ENCODE measurements at places on chromosomes 1 and 21. TPM values are rescaled to one million over a fixed set of nuclear protein-coding genes. Genes with fewer than 3 reads are reported as not detected.

Gene GPR3
- total RNA-seq = not detected

Gene CD101
- total RNA-seq = 24.3 TPM

Gene FNDC5
- not detected for total RNA-seq

Gene AKNAD1
- total RNA-seq = not detected

DNA sequence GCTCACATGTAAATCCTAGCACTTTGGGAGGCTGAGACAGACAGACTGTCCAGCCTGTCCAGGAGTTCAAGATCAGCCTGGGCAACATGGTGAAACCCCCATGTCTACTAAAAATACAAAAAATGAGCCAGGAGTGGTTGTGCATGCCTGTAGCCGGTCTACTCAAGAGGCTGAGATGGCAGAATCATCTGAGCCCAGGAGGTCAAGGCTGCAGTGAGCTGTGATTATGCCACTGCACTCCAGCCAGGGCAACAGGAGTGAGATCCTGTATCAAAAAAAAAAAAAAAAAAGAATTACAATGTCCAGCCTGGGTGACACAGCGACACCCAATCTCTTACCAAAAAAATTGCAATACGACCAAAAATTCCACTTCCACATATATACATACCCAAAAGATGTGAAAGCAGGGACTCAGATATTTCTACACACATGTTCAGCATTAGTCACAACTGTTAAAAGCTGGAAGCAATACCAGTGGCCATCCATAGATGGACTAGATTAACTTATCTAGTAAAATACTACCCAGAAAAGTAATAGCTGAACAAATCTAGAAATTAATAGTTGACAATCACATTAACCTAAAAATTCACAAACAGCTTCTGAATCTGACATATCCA, 49.2 kb downstream of the ASH1L start:
- no peak overlapping the region for H3K27ac ChIP-seq
- no peak for DNase-seq
- no peak overlapping the region for H3K4me3 ChIP-seq
- H3K27me3 ChIP-seq = no peaks in the 10 kb centered on the region
- H3K36me3 ChIP-seq = no peaks in the 10 kb centered on the region

DNA sequence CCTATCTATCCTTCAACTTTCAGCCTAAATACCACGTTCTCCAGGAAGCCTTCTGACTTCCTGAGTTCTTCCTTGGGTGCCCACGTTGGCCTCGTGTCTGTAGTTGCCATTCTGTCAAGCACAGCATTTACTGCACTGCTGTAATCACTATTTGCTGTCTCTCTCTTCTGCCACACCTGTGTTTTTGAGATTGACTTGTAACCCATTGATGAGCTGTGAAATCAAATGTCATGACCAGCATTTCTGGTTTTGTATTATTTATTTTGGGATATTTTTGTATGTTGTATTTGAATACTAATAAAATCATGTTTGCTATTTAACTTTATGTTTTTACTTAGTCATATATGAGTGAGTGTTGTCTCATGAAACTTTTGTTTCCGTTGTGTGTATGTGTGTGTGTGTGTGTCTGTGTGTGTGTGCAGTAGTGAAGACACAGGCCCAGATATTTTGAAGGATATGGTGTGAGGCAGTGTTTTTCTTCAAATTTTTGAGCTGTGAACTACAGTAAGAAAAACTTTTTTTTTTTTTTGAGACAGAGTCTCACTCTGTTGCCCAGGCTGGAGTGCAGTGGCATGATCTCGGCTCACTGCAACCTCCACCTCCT, 126.2 kb upstream of the SERBP1 start:
- H3K27me3 ChIP-seq = no peaks in the 10 kb centered on the region
- peaks cover 22% of the 10 kb centered on the region for H3K4me1 ChIP-seq
- DNase-seq = no peak

- no peak overlapping the region for H3K4me3 ChIP-seq
- DNase-seq = no peak
- H3K36me3 ChIP-seq = no peaks in the 10 kb centered on the region
- H3K27me3 ChIP-seq = no peaks in the 10 kb centered on the region
- H3K4me1 ChIP-seq = no peaks in the 10 kb centered on the region
- H3K27ac ChIP-seq = no peak overlapping the region
Observed at GRCh38 chr21:17257784-17258183, 255.1 kb upstream of the CXADR start.

GRCh38 chr1:64080941-64081562, 122.4 kb upstream of the UBE2U start:
- H3K36me3 ChIP-seq = no peaks in the 10 kb centered on the region
- no peak overlapping the region for H3K4me3 ChIP-seq
- DNase-seq = no peak
- H3K4me1 ChIP-seq = peaks cover 2% of the 10 kb centered on the region

DNA sequence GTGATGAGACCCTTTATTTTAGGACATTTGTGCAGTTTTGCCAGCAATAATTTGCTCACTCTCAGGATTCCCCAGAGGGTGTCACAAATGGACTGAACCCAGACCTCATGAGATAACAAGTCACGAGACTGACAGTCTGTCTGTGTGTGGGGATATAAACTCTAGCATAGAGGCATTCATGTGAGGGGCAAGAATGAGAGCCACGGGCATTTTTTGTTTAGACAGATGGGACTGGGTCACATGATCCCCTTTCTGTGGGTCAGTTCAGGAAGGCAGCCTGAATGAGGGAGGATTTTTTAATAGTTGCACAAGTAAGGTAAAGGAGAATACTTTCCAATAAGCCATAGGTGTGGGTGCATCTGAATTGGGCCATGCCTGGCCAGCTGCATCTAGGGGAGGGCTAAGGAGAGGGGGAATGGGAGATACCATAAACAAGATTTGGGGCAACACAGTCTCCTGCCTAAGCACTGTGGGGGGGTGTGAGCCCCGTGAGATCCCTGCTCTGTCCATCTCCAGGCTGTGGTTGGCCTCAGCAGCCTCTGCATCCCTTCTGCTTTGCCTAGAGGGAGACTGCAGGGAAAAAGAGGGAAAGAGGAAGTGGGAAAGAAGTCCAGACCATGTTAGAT, 66.6 kb downstream of the NAV1 start:
- no peaks in the 10 kb centered on the region for H3K36me3 ChIP-seq
- H3K27ac ChIP-seq = no peak overlapping the region
- H3K4me1 ChIP-seq = peaks cover 8% of the 10 kb centered on the region
- H3K4me3 ChIP-seq = no peak overlapping the region
- H3K27me3 ChIP-seq = no peaks in the 10 kb centered on the region

DNA sequence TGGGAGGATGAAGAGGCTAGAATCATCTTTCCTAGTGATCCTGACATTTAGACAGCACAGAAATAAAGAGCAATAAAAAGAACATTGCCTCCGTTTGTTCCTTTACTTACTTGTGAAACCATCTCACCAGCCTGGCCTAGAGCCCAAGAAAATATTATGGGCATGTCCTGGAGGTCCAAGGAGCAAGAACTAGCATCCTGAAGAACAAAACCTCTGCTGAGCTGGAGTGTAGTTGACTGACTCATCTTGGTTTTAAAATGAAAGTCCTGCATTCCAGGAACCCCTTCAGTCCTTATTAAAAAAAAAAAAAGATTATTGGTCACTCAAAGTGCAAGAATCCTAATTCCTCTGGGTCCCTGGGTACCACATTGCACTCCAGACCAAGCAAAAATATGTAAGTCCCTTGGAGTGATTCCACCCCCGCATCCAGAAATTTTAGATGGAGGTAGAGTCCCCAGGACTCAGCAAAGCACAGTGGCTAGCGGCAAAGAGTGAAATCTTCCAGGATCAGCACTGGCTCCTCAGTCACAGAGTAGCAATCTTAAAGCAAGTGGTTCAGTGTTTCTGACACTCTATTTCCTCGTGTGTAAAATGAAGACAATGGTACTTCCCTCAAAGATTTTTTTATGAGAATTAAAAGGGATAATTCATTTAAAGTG, 7.0 kb downstream of the SMCP start:
- H3K27me3 ChIP-seq = no peaks in the 10 kb centered on the region
- DNase-seq = no peak
- H3K4me1 ChIP-seq = no peaks in the 10 kb centered on the region
- no peaks in the 10 kb centered on the region for H3K36me3 ChIP-seq

DNA sequence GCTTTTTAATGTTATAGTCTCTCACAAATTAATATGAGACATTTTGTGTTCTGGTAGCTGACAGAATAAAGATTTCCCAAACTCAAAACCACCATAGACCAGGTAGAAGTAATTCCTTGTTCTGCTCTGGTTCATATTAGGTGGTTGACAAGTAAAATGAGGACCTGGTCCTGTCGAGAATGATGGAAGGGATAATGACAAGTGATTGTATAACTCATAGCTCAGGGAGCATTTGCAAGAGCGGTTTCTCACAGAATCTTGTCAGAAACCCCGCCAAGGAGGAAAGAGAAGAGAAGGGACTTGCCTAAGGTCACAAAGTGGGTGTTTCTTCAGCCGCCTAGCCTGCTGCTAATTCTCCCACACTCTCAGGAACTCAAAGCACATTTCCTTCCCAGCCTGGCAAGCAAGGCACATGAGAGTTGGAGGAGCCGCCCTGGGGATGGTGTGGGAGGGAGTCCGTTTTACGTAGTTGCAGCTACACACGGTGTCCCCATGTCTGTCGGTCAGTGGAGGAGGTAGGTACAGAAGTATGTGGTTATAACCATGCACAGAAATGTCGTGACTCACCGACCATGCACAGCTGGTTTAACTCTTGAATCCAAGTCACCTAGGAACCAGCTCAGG, 46.5 kb downstream of the SAMD13 start:
- no peak overlapping the region for H3K4me3 ChIP-seq
- no peaks in the 10 kb centered on the region for H3K36me3 ChIP-seq
- no peak for DNase-seq
- H3K27me3 ChIP-seq = no peaks in the 10 kb centered on the region
- no peaks in the 10 kb centered on the region for H3K4me1 ChIP-seq

GRCh38 chr1:244047621-244048255, 3.3 kb upstream of the ZBTB18 start:
- H3K4me3 ChIP-seq = peak overlapping the region; percentile 75
- H3K4me1 ChIP-seq = peaks cover 24% of the 10 kb centered on the region
- peak overlapping the region; percentile 95 for H3K27ac ChIP-seq
- peak; percentile 78 for DNase-seq
- H3K36me3 ChIP-seq = no peaks in the 10 kb centered on the region

GRCh38 chr1:166840309-166841274, 1.3 kb downstream of the POGK start:
- H3K27me3 ChIP-seq = no peaks in the 10 kb centered on the region
- H3K4me3 ChIP-seq = peak overlapping the region; percentile 56
- H3K27ac ChIP-seq = peak overlapping the region; percentile 93
- peak; percentile 30 for DNase-seq
- peaks cover 56% of the 10 kb centered on the region for H3K4me1 ChIP-seq

DNA sequence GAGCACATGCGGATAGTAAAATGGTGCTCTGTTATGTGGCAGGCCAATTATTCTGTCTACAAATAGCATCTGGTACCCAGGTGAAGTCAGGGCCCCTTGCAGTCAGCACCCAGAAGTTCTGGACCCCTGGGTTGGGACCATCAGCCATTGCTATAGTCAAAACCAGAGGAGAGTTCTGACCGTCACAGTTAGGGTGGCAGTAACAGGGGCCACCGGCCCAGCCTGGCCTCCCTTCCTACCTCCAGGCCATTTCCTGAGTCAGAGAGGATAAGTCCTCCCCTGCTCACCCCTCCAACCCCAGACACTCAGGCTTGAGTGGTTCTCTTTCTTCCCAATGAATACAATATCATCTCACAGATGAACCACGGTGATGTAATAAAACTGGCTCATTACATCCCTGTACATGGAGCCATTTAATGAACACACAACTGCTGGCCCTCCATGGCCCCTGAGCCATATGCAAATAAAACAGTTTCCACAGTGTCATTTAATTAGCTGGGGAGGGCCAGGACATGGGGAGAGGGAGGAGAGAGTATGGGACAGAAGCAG, 673.6 kb downstream of the MATN1 start:
- no peak for DNase-seq
- H3K4me1 ChIP-seq = no peaks in the 10 kb centered on the region
- no peak overlapping the region for H3K4me3 ChIP-seq
- no peak overlapping the region for H3K27ac ChIP-seq

DNA sequence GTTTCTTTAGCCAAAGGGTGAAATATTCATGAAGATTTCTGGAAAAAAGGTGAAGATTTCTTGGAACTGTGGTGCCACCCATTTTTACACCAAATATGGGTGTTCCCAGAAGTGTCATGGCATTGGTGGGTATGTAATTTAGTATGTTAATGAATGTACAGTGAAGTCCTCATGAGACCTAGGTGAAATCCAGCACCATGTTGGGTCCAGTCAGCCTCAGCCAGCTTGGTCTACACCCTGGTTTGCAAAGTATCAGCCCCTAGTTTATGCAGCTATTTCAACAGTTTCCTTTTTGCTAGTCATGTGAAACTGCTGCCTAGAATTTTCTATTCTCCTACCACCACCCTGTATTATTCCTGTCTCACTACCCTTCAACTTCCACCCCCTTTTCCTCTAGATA, 63.1 kb upstream of the CXADR start:
- H3K4me3 ChIP-seq = no peak overlapping the region
- no peaks in the 10 kb centered on the region for H3K36me3 ChIP-seq
- no peak for DNase-seq

DNA sequence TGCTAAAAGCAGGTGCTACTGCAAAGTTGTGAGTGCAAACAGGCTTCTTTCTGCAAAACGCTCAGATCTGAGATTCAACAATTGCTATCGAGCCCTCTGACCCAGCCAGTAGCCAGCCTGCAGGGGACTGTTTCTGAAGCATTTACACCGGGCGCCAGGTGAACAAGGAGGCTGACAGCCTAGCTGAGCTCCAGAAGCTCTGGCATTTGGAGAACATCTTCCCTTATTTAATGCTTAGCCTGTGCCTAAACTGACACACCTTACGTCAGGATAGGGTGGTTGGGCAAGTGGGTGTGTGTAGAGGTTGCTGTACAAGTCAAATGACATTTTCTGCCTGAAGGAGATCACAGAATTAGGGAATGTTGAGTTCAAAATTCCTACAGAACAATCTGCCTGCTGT, 15.8 kb upstream of the PLA2G2C start:
- H3K27ac ChIP-seq = no peak overlapping the region
- no peaks in the 10 kb centered on the region for H3K4me1 ChIP-seq
- no peaks in the 10 kb centered on the region for H3K36me3 ChIP-seq
- DNase-seq = no peak

All from transverse colon (tissue), 4 donors.